T follicular helper cell (primary cell): ENCODE measurements at places on chromosomes 7 and 10.

DNA sequence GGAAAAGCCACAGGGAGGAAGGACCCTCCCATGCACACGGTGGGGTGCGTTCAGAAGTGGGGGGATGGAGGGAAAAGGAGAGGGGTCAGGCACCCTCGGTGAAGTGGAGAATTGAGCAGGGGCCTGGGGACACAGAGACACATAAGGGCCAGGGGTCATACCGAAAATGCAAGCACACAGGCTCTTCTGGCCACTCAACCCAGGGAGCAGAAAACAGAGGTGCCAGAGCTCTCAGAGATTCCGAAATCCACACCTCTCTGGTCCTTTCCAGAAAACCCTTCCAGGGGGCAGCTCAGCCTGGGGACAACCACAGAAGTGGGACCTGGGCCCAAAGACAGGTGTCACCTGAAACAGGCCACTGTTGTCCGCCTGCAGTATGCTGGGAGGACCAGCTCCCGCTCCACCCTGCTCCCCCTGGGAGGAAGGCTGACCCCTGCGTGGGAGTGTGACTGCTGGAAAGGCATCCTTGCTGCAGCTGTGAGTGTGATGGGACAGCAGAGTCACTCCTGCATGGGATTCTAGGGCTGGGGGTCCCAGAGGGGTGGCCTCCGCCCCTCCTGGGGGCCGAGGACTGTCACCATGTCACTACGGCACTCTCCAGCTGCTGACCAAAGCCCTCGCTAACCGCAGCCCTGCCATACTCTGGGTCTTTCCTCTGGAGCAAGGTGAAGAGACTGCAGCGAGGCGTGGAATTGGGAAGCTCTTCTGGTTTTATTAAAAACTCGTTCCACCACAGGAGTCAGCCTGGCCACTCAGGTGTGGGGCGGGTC is 63.1 kb downstream of the TMEM209 start:
- DNase-seq: no peak

DNA sequence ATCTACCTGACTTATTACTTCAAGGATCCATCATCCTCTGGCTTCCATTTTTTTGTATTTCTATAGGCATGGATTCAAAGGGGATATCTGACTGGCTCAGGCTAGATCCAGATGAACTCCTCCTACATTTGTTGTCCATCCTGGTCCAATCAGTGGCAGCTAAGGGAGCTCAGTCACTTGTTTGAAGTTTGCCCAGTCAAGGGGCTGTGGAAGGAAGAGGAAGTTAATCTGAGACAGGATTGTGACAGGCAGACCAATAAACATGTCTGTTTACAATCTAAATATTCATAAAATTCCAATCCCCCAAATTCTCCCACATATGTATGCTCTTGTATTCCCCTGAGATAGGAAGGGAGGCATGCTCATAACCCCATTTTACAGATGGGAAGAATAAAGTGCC is 48.7 kb downstream of the CAV1 start:
- no peak for DNase-seq

DNA sequence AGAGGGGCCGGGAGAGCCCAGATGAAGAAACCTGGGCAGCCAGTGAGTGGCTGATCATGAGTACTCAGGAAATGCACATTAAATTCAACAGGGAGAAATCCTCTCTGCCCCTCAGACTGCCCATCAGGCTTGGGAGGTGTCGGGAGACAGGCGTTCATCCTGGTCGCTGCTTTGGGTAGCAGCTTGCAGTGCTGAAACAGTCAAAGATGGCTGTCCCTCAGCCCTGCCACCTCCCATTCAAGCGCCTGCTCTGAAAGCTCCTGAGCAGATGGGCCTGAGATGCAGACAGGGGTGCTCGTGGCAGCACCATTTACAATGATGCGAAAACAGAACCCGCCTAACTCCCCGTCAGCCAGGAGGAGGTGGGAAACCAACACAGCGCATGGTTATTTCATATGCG is 3.6 kb upstream of the JAKMIP3 start:
- DNase-seq: no peak

GRCh38 chr7:11707606-11708193 is 124.3 kb downstream of the THSD7A start:
- no peak for DNase-seq

- DNase-seq: no peak
Observed at GRCh38 chr7:75534727-75535307, 42.7 kb downstream of the SPDYE5 start.

DNA sequence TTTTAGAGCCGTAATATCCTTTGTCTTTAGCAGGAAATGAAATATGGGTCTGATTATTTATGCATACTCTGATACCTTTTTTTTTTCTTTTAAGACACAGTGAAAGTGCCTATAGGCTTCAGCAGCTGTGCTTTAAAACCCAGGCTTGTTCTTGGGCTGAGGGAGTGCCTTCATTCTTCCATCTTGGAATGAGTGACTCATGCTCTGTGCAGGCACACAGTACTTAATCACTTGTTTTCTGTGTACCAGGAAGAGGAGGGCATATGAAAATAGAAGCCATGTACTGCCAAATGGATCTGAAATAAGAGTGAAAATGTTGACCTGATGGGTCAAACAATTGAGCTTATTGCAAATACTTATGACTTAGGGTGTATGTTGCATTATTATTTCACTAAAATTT is 12.0 kb downstream of the INPP5F start:
- DNase-seq: no peak

GRCh38 chr7:129240119-129240820 is 15.4 kb downstream of the AHCYL2 start:
- no peak for DNase-seq

DNA sequence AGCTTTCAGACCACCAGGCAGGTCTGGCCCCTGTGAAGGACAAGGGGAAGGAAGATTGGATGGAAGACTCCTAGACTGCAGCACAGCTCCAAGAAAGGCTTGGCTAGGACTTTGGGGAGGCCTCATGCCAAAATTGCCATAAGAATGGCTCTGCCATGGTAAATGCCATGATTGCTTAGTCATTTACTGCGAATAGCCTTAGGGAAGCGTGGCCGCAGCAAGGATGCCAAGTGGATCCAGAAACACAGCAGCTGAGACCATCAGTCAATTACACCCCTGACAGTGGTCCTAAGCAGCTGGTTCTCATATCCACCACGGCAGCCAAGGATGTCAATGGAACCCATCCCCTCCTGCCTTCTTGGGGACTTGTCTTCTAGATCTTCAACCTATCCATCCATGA is 88.2 kb upstream of the AUTS2 start:
- DNase-seq: no peak

- no peak for DNase-seq
Observed at GRCh38 chr7:154947604-154948003, 55.3 kb downstream of the PAXIP1 start.

DNA sequence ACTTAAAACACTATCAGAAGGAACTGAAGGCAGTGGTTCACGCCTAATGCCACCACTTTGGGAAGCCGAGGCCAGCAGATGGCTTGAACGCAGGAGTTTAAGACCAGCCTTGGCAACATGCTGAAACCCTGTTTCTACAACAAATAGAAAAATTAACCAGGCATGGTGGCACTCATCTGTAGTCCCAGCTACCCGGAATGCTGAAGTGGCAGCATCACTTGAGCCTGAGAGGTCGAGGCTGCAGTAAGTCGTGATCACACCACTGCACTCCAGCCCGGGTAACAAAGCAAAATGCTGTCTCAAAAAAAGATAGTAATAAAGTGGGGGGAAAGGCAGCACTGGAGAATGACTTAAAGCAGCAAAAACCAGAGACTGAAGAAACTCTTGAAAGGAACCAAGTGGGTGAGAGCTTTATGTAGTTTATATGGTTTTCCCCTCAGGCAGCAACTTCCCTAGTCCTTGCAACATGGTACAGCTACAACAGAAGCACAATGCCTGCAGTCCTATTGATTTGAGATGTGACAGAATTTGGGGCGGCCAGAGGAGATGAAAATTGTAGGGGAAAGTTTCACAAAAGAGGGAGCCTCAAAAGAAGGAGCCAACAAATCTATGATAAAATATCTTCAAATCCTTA is 38.1 kb downstream of the GDI2 start:
- no peak for DNase-seq

DNA sequence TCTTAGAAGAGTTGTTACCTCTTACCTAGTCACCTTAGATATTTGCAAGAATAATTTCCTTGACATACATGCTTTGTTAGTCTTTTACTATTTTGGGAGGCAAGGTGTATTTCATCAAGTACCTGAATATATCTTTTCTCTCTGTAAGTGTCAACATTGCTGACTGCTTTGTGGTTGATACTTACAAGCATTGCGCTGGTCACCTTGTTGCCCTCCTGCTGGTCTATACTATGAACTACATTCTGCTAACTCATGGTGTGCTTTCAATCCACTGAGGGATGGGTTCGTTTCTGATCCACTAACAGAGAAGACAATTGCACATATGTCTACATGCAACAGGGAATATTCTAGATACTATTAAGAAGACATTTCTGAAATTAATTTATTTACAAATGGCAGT is 837.8 kb upstream of the COBL start:
- no peak for DNase-seq

GRCh38 chr7:136131304-136131630 is 154.1 kb upstream of the MTPN start:
- DNase-seq: no peak

DNA sequence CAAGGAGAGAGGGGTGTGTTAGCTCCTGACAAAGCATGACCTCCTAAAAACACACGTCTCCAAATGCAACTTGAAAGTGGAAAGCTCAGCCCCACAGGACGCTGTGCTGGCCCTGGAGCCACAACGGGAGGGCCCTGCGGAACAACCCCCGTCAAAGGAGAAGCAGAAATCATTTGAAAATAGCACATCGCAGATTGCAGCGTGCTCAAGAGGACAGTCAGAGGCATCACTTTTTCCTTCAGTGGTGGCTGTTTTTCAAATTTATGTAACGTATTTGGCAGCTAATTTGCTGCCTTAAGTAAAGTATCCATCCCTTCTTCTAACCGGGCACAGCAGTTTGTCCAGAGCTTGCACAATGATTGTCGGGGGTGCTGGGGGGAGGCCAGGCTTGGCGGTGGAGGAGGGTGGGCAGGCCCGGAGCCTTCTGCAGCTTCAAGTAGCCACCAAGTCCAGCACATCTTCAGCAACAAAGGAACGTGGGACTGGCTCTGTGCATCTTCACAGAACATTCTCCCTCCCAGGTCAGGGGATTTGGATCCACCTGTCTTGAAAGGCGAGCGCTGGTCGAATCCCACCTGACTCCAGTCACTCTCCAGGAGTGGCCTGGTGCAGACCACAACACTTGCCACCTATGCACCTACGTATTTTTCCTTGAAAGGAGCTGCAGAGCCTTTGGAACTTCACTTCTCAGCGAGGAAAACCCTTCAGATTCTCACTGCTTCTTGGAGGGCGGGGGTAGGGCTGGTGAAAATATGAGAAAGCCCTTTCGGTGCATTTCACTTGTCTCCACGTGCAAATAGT is 346.3 kb downstream of the DNAJB6 start:
- DNase-seq: no peak
